ENCODE measurements at places on chromosomes 1 and 21.

DNA sequence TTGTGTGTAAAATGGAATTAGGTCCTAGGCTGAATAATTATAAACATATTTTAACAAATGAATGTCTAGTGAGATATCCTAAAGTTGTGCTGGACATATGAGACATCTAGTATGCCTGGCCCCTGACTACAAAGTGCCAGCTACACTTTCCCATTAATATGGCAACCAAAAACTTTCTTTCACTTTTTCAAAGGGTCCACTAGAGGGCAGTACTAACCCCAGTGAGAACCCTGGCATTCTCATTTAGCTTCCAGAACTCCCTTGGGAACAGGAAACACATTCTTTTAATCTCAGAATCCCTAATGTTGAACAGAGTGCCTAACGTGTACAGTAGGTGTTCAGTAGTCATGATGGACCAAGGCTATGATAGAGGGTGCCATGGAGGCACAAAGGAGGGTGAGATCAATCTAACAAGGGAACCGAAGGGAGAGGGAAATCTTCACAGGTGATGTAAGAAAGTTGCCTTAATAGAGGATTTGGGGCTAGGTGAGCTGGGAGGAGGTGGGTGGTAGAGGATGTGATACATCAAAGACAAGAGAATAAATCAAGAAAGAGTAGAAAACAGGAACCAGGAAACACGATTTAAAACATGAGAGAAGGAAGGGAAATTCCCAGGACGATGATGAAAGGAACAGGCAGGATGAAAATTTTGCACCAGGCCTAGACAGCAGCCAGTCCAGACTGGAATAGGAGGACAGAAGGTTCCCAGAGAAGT is 41.6 kb downstream of the NSL1 start:
- no peak for DNase-seq

DNA sequence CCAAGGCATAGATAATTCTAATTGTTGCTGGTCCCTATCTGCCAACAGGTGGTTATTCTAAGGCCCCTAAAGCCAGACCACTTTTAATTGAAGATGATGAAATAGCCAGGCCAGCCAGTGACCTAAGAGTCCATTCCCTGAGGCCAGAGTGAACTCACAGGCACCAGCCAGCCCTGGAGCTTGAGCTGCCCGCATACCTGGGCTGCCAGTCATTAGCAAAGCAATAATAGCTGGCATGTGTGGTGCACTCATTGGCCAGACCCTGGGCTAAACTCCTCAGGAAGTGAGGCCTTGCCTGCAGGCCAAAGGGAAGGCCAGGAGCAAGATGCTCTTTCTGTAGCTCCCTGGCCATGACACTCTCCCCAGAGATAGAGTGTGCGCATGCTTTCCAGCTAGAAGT is 180.4 kb upstream of the KLHDC7A start:
- DNase-seq = no peak

GRCh38 chr1:64950284-64950809 is 16.0 kb downstream of the JAK1 start:
- no peak for DNase-seq

GRCh38 chr1:216194721-216195120 is 228.5 kb downstream of the USH2A start:
- DNase-seq = no peak

DNA sequence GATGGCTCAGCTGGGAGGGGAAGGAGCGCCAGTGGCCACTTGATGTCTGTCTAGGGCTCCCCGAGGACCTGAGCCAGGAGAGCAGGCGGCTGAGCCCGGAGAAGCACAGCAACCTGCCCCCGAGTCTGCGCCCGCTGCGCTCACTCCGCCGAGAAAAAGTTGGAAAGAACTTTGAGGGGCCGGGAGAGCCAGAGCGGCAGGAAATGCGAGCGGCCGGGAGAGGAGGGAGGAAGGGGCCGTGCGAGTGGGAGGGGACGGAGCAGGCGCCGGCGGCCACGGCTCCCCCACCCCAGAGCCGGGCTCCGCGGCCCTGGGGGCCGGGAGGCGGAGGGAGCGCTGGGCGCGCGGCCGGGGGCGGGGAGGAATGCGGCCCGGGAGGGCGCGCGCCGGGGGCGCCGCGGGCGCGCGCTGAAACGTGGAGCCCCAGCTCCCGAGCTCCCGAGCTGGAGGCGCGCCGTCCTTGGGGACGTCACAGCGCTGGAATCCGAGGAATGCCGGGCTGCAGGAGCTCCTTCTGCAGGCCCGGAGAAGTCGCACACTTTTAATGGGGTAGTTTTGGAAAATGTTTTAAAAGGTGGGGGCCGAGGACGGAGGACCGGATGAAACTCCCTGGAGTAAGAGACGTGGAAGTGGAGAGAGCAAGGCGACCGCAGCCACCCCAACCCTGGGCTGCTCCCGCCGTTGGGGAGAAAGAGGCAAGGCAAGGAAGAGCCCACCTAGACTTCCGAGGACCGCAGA is at the start of gene PTPN14:
Gene PTPN14, minus strand, starts transcription at position 167 of the 738 bp plus-strand sequence. CDS start 86,799 bp downstream, outside the sequence.
- no peak for DNase-seq

DNA sequence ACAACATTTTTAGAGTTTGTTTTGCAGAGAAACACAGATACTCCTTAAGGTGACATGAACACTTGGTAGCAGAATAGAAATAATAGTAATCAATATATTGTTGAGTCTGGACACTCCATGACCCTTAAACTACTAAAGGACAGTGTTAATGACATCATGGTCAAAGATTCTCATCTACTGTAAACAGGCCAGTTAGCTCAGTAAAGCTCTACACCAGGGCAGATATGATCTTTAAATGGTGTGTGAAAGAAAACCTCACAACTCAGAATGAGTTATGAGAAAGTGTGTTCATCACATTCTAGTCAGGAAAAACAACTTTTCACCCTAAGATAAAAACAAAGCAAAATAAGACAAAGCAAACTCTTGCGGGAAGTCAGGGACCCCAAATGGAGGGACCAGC is 58.1 kb upstream of the ADAMTS5 start:
- DNase-seq = no peak

Measured in activated CD4-positive, CD25-positive, alpha-beta regulatory T cell (primary cell).